ENCODE measurements at places on chromosomes 6 and 20. TPM values are rescaled to one million over a fixed set of nuclear protein-coding genes. Genes with fewer than 3 reads are reported as not detected.

GRCh38 chr20:57458400-57459160 lies 66.4 kb downstream of the CTCFL start:
- no peak overlapping the region for H3K4me3 ChIP-seq
- no peak for DNase-seq
- peaks cover 4% of the 10 kb centered on the region for H3K4me1 ChIP-seq
- no peak overlapping the region for H3K27ac ChIP-seq
- no peaks in the 10 kb centered on the region for H3K36me3 ChIP-seq
- H3K27me3 ChIP-seq = no peaks in the 10 kb centered on the region

LY6G6C gene
- total RNA-seq = not detected

KIF6 gene
- 0.44 TPM for total RNA-seq

DNA sequence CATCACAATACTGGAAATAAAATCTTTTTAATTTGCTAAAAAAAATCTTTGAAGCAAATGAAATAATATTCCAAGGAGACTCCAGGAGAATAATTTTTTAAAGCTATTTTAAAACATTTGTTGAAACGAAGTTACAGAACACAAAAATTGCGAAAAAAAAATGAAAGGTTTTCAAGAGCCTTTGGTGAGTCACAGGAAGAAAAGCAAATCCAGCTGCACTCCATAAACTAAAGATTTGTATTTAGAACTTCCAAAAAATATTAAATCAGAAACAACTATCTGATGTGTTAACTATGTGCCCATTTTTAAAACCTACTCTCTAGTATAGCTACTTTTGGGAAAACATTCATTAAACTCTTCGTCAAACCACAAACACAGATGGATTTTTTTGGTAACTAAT lies 23.6 kb downstream of the PDSS2 start:
- H3K36me3 ChIP-seq = no peaks in the 10 kb centered on the region
- H3K4me3 ChIP-seq = no peak overlapping the region
- H3K27me3 ChIP-seq = no peaks in the 10 kb centered on the region
- H3K4me1 ChIP-seq = no peaks in the 10 kb centered on the region
- no peak for DNase-seq

RIPOR2 gene
- total RNA-seq = 9.2 TPM

DNA sequence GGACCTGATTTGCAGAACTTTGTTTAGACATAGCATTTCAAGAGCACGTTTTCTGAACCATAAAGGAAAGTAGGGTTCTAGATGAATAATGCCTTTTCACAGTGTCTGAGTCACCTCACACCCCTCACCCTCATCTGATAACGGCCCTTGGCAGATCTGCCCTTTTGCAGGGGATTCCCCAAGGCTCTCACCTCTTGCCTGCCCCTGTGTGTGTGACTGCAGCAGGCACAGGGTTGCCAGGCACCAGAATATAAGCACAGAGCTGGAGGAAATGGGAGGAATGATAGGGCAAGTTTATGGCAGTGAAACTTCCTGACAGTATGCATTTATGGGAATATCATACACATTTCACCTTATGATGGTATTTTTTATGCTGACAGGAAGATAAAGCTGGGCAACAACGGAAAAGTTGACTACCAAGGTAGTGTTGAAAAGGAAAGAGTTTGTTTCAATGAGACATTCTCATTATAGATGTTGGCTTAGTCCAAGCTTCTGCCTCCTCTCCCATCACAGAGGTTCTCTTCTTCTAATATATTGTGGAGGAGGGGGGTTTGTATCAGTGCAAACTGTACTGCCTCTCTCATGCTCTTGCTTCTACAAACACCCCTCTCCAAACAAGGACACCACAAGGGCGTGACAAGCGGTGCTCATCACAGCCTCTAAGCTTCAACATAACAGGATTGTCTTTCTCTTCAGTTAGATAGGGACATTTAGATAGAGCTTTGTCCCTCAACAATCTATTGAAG lies 101.5 kb upstream of the BACH2 start:
- peaks cover 13% of the 10 kb centered on the region for H3K4me1 ChIP-seq
- no peak overlapping the region for H3K4me3 ChIP-seq
- H3K27me3 ChIP-seq = no peaks in the 10 kb centered on the region
- no peaks in the 10 kb centered on the region for H3K36me3 ChIP-seq
- no peak overlapping the region for H3K27ac ChIP-seq

DNA sequence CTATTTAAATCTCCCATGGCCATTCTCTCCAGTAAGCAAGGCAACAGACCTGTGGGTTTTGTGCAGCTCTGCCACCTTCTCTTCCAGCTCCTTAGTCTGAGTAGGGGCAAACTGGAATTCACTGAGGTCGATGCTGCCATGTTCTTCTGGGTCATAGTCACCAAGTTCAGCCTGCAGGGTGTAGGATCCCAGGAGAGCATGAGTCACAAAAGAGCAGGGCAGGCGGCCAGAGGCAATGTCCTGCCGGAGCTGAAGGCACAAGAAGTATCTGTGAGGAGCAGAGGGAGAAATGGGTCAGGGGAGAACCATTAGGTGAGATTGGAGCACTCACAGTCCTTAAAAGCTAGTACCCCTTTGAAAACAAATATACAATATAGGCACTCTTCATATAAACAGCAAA lies 73.7 kb downstream of the SMLR1 start:
- H3K27ac ChIP-seq = no peak overlapping the region
- H3K27me3 ChIP-seq = no peaks in the 10 kb centered on the region
- peak; percentile 35 for DNase-seq
- peaks cover 47% of the 10 kb centered on the region for H3K36me3 ChIP-seq

DNA sequence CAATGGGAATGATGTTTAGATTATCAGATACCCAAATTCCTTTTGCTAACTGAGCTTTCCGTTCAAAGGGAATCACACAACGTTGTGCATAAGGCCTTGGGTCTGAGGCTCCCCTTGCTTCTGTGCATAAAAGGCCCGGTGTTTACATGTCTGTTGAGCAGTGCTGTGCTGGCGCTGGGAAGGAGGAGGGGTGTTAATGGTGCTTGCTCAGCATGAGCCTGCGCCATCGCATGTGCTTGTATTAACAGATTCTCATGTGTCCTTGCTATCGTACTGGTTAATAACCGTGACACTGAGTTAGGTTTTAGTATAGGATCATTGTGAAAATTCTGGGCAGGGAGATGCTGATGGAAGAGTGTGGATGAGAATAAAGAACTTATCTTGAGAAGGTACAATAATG lies 62.3 kb upstream of the TRAF3IP2 start:
- H3K4me3 ChIP-seq = no peak overlapping the region
- peaks cover 59% of the 10 kb centered on the region for H3K36me3 ChIP-seq

DNA sequence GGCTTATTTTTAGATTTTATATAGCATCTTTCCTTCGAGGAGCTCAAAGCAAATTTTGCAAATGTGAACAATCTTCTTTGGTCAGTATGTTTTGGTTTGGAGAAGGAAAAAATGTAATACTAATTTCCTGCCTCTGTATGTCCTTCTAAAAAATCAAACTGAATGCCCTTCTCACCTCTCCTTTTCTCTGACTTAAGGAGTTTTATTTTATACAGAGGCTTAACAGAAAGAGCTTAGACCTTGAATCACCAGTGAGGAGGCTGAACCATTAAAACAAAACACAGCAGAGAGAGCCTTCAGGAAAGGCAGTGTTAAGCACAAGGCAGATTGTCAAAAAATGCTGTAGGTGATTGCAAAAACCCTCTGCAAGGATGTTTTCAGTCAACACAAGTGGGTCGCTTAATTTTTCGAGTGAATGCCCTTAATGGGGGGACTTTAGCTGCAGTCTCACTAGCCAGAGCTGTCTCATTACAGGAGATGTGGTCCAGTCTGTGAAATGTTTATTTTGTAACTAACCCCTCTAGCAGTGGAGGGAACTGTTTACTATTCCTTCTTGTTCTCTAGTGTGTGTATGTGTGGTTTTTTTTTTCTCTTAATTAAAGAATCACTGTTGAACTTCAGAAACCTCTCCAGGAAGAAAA lies 481.3 kb upstream of the CITED2 start:
- H3K27me3 ChIP-seq = no peaks in the 10 kb centered on the region
- H3K27ac ChIP-seq = no peak overlapping the region
- no peak overlapping the region for H3K4me3 ChIP-seq
- no peak for DNase-seq
- peaks cover 10% of the 10 kb centered on the region for H3K4me1 ChIP-seq

DNA sequence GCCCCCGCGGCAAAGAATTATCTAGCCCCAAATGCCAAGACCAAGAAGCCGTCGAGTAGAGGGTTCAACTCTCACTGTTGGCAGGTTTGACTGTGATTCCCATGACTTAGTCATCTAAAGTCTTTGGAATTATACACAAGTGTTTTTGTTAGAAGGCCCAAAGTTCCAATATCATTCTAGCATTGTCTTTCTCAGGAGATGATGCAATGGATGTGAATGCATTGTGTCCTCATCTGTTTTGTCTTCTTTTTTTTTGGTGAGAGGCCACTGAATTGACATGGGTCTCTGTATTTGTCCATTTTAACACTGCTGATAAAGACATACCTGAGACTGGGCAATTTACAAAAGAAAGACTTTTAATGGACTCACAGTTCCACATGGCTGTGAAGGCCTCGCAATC lies 290.5 kb upstream of the ZFP64 start:
- no peaks in the 10 kb centered on the region for H3K36me3 ChIP-seq
- H3K4me3 ChIP-seq = no peak overlapping the region
- no peaks in the 10 kb centered on the region for H3K27me3 ChIP-seq
- no peak for DNase-seq

HUS1B gene
- total RNA-seq = not detected

WASF1 gene
- 0.54 TPM for total RNA-seq

All from heart left ventricle (tissue), 16 donors.